ENCODE measurements at places on chromosomes 11 and 22.

DNA sequence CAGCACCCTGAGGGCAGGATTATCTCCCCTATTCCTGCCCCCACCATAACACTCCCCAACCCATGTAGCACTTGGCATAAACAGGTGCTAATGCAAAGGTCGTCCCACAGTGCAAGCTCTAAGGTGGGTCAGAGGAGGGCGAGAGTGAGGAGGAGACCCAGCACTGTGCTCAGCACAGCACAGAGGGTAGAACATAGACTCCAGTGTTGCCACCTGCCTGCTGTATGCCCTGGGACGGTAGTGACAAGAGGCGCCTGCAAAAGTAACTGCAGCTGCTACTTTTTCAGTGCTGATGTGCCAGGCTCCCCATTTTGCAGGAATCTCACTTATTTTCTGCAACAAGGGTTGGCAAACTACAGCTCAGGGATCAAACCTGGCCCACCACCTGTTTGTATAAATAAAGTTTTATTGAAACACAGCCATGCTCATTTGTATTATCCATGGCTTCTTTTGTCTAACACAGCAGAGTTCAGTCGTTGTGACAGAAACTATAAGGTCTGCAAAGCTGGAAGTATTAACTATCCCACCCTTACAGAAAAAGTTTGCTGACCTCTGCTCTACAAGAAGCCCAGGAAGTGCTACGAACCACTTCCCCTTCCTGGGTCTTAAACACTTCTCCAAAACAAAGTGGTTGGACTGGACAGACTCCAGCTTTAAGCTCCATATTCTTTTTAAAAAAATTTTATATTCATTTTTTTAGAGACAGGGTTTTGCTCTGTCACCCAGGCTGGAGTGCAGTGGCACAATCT is 16.9 kb upstream of the CDC42BPG start:
- no peak for DNase-seq

DNA sequence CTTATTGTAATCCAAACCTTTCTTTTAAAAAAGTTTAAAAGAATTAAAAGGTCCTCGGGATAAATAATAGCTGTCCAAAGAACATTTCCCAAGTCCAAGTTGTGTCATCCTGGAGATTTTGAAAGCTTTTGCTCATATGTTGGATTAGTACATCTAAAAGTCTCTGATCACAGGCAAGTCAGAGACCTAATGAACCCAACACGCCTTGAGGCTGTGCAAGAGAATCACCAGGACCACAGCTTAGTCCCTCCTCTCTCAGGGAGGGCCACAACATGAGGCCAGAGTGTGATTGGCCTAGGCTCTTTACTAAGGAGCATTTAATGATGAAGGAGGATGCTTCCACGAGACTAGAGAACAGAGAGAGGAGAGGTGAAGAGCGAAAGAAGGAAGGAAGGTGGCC is 98.7 kb upstream of the OR5AK2 start:
- no peak for DNase-seq

DNA sequence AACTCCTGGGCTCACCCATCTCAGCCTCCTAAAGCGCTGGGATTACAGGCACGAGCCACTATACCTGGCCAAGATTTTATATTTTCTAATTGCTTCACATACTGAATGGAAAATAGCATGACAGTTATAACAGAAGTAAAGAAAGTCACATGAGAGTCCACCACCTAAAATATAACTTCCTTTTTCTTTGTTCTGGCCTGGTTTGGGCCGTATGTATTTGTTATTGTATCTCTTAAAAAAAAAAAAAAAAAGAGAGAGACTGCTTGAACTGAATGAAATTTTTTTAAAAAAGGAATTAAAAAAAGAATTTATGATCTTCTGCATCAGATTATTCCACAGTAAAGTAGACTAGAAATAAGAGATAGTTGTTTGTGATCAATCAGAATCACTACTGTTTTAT is 86.0 kb upstream of the GRIK4 start:
- no peak for DNase-seq

GRCh38 chr11:86765203-86765602 is 35.1 kb upstream of the PRSS23 start:
- no peak for DNase-seq

- DNase-seq = no peak
Observed at GRCh38 chr11:117199053-117199915, at the start of gene TAGLN. Gene TAGLN, plus strand, starts transcription at chr11:117199370. Its CDS starts 3,644 bp downstream, at chr11:117203014.

- peak; percentile 83 for DNase-seq
Observed at GRCh38 chr11:64357904-64358535, 942 bp upstream of the RPS6KA4 start.

DNA sequence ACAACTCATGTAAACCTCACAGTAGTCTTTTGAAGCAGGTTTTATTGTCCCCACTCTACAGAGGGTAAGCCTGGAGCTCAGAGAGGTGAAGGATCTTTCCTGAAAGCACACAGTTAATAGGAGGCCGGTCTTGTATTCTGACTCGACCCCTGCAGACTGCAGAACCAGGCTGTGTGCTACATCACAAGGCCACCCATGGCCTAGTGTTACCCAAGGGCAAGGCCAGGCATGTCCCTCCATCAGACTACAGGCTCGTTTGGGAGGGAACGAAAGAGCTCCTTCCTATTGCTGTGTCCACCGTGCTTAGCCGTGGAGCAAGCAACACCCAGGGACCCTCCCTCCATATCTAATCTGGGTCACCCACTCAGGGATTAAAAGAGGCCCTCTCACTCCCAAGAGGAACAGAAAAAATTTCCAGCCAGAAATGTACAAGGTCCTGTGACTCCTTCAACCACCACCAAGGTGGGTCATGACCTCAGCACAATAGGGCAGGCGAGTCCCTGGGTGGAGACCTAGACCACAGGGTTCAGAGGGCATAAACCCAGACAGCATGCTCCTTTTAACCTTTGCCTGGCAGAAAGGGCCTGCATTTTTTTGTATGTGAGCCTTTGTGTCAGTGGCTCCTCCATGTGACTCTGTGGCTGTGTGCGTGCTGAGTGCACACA is 6.3 kb upstream of the SMIM35 start:
- no peak for DNase-seq
